ENCODE measurements at places on chromosomes 5 and 9. TPM values are rescaled to one million over a fixed set of nuclear protein-coding genes. Genes with fewer than 3 reads are reported as not detected.
A peak's percentile ranks its signal among the peaks of the same experiment; 100 is the strongest.

DNA sequence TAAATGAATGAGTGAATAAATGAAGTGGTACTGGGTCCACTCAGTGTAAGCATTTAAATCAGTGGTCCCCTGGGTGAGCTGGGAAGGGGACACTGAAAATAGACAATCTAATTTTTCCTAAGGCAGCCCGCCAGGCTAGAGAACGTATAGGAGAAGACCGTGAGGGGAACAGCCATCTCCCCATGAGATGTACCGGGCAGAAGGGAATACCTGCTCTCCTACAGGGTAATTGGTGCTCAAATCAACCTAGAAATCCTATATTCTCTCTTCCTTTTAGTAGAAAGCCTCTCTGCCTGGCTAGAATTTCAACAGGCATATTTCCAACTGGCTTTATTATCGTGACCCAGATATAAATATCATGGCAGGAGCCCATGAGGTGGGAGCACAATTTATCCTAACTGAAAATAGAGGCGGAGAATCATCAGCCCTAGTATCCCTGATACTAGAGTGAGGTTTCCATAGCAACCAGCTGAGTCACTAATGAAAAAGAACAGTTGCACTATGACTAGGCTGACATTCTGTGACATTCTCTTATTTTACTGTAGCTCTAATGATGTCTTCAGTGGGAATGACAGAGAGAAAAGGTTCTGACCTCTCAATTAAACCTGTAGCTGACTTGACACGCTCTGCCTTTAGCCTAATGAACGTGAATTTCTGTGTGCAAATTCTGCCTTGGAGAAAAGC is 96.5 kb upstream of the CAST start:
- H3K36me3 ChIP-seq: no peaks in the 10 kb centered on the region
- no peak overlapping the region for H3K27ac ChIP-seq
- no peak for DNase-seq
- no peak overlapping the region for H3K4me3 ChIP-seq

GRCh38 chr9:35162605-35163315 is 951 bp downstream of the UNC13B start:
- no peak for DNase-seq
- peaks cover 31% of the 10 kb centered on the region for H3K4me1 ChIP-seq
- peak overlapping the region; percentile 93 for H3K27ac ChIP-seq
- peak overlapping the region; percentile 94 for H3K4me3 ChIP-seq

DNA sequence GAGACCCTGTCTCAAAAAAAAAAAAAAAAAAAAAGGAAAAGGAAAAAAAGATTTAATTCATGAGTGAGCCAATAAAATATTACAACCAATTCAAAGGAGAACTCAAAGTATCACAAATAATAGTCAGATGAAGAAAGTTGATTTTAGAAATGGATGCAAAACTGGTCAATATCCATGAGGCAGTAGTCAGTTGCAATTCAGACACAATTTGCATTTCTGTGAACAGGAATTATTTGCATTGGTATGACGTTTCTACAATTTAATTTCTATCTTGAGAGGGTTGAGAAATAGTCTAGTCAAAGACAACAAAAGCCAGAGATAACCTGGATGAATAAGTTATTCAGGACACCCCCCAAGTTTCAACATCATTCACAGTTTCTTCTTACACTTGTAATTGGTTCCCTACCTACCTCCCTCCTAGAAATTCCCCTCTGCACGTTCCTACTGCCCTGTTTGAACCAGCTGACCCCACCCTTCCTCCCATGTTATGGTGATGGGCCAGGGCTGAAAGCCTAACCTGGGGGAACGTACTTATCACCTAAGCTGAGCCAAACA is 28.6 kb upstream of the CDKN2AIPNL start:
- H3K4me1 ChIP-seq: peaks cover 43% of the 10 kb centered on the region
- H3K4me3 ChIP-seq: no peak overlapping the region
- H3K27me3 ChIP-seq: no peaks in the 10 kb centered on the region
- no peak overlapping the region for H3K27ac ChIP-seq
- no peaks in the 10 kb centered on the region for H3K36me3 ChIP-seq

The PCDHA9 gene
- total RNA-seq: 0.42 TPM

DNA sequence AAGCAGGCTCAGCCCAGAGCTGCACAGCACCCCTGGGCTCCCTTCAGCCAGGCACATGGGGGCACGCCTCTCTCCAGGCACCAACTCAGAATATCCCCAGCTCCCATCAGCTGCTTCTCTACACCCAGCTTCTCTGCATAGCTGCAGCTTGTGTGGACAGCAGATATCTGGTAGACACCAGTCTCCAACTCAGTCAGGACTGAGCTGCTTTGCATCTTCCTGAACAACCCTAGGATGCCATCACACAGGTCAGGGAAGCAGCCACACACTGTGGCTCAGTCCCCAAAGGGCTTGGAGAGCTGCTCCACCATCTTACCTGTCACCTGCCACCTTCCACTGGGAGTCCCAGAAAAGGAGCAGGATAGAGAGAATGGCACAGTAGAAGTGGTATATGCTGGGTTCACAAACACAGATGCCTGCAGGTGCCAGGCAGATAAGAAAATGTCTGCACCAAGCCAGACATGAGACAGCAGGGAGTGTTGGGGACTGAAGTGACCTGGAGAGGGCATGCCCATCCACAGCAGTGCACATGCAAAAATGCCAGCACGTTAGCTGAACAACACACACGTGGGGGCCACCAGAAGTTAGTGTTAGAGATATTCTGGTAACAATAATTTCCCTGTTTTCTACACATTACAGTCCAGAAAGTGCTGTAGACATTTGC is 42.0 kb downstream of the THBS4 start:
- no peak overlapping the region for H3K27ac ChIP-seq
- H3K27me3 ChIP-seq: no peaks in the 10 kb centered on the region

GRCh38 chr9:114178756-114179450 is 23.6 kb downstream of the COL27A1 start:
- H3K4me1 ChIP-seq: peaks cover 76% of the 10 kb centered on the region
- no peaks in the 10 kb centered on the region for H3K36me3 ChIP-seq
- DNase-seq: no peak

DNA sequence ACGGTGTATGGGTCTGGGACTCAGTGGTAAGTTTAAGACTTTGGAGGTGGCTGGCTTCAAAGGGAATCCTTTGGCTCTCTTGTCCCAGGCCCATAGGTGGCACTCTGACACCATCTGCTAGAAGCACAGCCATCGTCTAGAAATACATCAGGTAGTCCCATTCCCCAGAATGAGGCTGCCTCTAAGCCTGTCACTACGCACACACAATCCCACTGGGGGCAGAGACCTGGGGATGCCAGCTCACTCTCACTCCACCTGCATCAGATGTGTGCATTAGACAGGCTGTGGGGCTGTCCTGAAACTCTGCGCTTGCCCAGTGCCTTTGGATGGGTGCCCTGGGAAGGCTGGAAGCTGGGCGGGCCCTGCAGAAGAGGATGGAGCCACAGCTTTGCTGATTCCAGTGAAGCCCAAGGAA is 127.5 kb upstream of the PANK3 start:
- H3K27ac ChIP-seq: no peak overlapping the region
- H3K4me3 ChIP-seq: no peak overlapping the region
- H3K27me3 ChIP-seq: no peaks in the 10 kb centered on the region
- no peaks in the 10 kb centered on the region for H3K4me1 ChIP-seq
- peaks cover 19% of the 10 kb centered on the region for H3K36me3 ChIP-seq

GRCh38 chr9:70519912-70520724 is 105.7 kb upstream of the KLF9 start:
- no peaks in the 10 kb centered on the region for H3K36me3 ChIP-seq
- no peak for DNase-seq
- no peak overlapping the region for H3K4me3 ChIP-seq
- no peaks in the 10 kb centered on the region for H3K27me3 ChIP-seq
- no peak overlapping the region for H3K27ac ChIP-seq

The GRIA1 gene
- 0.83 TPM for total RNA-seq

- no peak overlapping the region for H3K4me3 ChIP-seq
- DNase-seq: no peak
- peaks cover 16% of the 10 kb centered on the region for H3K4me1 ChIP-seq
- no peaks in the 10 kb centered on the region for H3K27me3 ChIP-seq
Measured at GRCh38 chr9:103757062-103757461, 337.0 kb upstream of the SMC2 start.

The TEK gene
- 17.4 TPM for total RNA-seq

- H3K27me3 ChIP-seq: no peaks in the 10 kb centered on the region
- H3K4me3 ChIP-seq: no peak overlapping the region
- H3K36me3 ChIP-seq: peaks cover 81% of the 10 kb centered on the region
- no peaks in the 10 kb centered on the region for H3K4me1 ChIP-seq
Measured at GRCh38 chr5:37055383-37055990, 178.9 kb downstream of the NIPBL start.

DNA sequence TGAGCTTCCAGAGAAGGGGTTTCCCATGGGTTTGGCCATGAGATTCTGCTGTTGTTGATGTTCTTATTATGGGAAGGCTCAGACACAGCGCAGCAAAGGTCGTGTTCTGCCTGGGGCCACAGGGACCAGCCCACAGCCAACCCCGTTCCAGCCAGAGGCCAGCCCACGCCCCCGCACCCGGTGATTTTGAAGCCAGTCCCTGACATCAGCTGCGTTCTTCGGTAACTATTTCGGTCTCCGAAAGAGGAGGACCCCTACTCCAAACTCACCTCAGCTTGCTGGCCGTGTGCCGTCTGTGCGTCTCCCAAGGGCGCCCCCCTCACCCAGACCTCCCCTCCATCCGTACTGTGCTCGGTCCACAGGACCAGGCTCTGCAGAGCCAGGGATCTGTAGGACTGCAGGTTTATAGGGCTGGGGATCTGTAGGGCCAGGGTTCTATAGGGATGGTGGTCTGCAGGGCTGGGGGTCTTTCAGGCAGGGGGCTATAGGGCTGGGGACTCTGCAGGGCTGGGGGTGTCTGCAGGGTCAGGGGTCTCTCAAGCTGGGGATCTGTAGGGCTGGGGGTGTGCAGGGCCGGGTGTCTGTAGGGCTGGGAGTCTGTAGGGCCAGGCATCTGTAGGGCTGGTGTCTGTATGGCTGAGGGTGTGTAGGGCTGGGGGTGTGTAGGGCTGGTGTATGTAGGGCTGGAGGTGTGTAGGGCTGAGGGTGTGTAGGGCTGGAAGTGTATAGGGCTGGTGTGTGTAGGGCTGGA is 11.8 kb downstream of the COL5A1 start:
- peaks cover 15% of the 10 kb centered on the region for H3K4me1 ChIP-seq
- no peak overlapping the region for H3K4me3 ChIP-seq
- H3K27ac ChIP-seq: no peak overlapping the region
- no peaks in the 10 kb centered on the region for H3K36me3 ChIP-seq
- H3K27me3 ChIP-seq: no peaks in the 10 kb centered on the region

GRCh38 chr5:150303070-150303615 is 438 bp upstream of the ARSI start:
- H3K27me3 ChIP-seq: no peaks in the 10 kb centered on the region
- H3K4me3 ChIP-seq: peak overlapping the region; percentile 52
- H3K4me1 ChIP-seq: peaks cover 14% of the 10 kb centered on the region

The UBE2QL1 gene
- total RNA-seq: 1.6 TPM

GRCh38 chr5:112735702-112736101 is 2.0 kb upstream of the APC start:
- H3K4me1 ChIP-seq: peaks cover 44% of the 10 kb centered on the region
- no peak overlapping the region for H3K27ac ChIP-seq
- H3K36me3 ChIP-seq: no peaks in the 10 kb centered on the region
- no peaks in the 10 kb centered on the region for H3K27me3 ChIP-seq
- no peak for DNase-seq

The PCDHGB1 gene
- 5.1 TPM for total RNA-seq

- peak; percentile 10 for DNase-seq
- H3K36me3 ChIP-seq: no peaks in the 10 kb centered on the region
- peaks cover 6% of the 10 kb centered on the region for H3K4me1 ChIP-seq
- no peak overlapping the region for H3K4me3 ChIP-seq
- no peak overlapping the region for H3K27ac ChIP-seq
- H3K27me3 ChIP-seq: no peaks in the 10 kb centered on the region
Measured at GRCh38 chr5:43401827-43402226, 10.4 kb downstream of the CCL28 start.

DNA sequence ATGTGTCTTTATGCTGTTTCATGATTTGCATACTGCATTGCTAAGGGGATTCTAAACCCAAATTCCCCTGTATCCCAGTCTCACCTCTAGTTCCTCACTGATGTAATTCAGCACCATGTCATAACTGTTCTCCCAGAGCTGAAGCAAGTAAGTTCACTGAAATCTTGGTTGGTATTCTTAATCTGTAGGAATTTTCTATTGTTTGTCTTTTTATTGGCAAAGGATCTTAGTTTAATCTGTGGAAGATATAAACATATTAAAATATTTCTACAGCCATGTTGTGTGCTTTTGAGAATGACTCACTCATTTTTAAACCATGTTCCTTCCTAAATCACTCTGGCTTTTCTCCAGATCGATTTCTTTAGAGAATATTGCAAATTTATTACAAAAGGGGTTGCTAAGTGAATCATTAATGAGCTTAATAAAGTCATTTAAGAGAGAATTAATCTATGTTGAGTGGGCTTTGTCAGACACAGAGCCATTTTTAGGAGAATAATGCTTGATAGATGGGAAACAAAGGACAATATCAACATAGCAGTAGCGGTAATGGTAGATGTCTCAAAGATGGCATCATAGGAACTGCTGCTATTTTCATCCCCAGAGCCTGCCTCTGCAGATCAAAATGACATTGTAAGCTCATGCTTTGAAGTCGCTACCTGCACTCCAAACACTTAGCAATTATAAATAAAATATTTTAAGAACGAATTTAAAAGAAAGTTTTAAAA is 110.0 kb downstream of the ENC1 start:
- H3K4me3 ChIP-seq: no peak overlapping the region
- DNase-seq: no peak
- H3K36me3 ChIP-seq: no peaks in the 10 kb centered on the region
- peaks cover 6% of the 10 kb centered on the region for H3K4me1 ChIP-seq

The MLANA gene
- total RNA-seq: not detected

DNA sequence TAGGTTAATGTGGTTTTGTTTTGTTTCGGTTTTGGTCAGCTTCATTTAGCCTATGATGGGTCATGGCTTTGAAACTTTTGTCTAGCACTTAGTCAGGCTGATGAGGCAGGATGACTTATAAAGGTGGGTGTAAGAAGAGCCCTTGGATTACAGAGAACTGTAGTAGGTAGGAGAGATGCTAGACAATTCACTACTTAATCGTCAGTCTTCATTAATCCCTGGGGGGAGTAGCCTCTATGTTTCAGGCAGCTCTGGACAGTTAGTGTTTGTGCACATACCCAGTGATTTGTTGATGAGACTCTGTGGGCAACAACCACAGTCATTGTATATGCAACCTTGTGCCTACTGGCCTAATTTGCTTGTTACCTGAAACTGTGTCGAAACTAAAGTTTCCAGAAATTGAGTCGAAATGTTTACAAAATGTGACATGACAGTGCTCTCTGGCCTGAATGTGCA is 113.3 kb downstream of the MTREX start:
- H3K27ac ChIP-seq: peak overlapping the region; percentile 27
- peaks cover 64% of the 10 kb centered on the region for H3K36me3 ChIP-seq
- H3K4me3 ChIP-seq: no peak overlapping the region
- H3K4me1 ChIP-seq: peaks cover 17% of the 10 kb centered on the region
- no peak for DNase-seq
- H3K27me3 ChIP-seq: no peaks in the 10 kb centered on the region

- no peak overlapping the region for H3K4me3 ChIP-seq
- peaks cover 23% of the 10 kb centered on the region for H3K4me1 ChIP-seq
- H3K27ac ChIP-seq: no peak overlapping the region
- no peaks in the 10 kb centered on the region for H3K36me3 ChIP-seq
Measured at GRCh38 chr5:148979083-148979723, 83.7 kb downstream of the SH3TC2 start.

GRCh38 chr9:133499132-133499891 is 20.4 kb upstream of the SLC2A6 start:
- no peak overlapping the region for H3K4me3 ChIP-seq
- no peak overlapping the region for H3K27ac ChIP-seq
- peaks cover 3% of the 10 kb centered on the region for H3K4me1 ChIP-seq

The ABCA1 gene
- 73.9 TPM for total RNA-seq

The LTC4S gene
- 15.2 TPM for total RNA-seq

The SLC25A2 gene
- total RNA-seq: not detected

GRCh38 chr5:90747693-90748092 is 189.1 kb downstream of the ADGRV1 start:
- H3K36me3 ChIP-seq: no peaks in the 10 kb centered on the region
- no peaks in the 10 kb centered on the region for H3K4me1 ChIP-seq
- no peak for DNase-seq
- H3K4me3 ChIP-seq: no peak overlapping the region
- H3K27me3 ChIP-seq: no peaks in the 10 kb centered on the region
